ENCODE measurements at places on chromosomes 3 and 15. TPM values are rescaled to one million over a fixed set of nuclear protein-coding genes. Genes with fewer than 3 reads are reported as not detected.

TMEM45A gene
- total RNA-seq, result 13.7 TPM

ISG20 gene
- total RNA-seq, result 1.9 TPM

AGBL1 gene
- not detected for total RNA-seq

GRCh38 chr3:73674280-73674679 is 49.5 kb upstream of the PDZRN3 start:
- no peak for DNase-seq

- DNase-seq, result peak; percentile 66
Measured at GRCh38 chr3:170712336-170712735, 126.5 kb upstream of the SLC7A14 start.

- peak; percentile 71 for DNase-seq
Measured at GRCh38 chr3:32018757-32019564, 37.4 kb downstream of the ZNF860 start.

TERC gene
- total RNA-seq, result 124 TPM
